Astrocyte of the cerebellum (primary cell): ENCODE measurements at places on chromosomes 5 and 9.
A peak's percentile ranks its signal among the peaks of the same experiment; 100 is the strongest.

DNA sequence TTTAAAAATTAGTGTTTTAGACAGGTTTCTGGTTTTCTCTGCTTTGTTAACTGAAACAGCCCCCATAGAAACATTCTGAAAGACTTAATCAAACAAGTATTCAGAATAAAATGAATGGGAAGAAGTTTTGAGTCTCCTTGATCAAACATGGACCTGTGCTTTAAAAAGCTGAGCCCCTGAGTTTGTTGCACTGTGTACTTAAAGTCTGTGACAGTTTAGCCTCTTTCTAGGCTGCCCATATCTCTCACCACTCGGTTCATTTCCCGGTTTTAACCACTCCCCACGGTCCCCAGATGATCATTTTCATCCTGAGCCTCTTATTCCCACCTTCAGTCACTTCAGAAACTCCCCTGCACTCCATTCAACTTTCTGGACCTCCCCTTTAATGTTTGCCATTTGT, 215.9 kb upstream of the DMRT1 start:
- no peak for DNase-seq

- DNase-seq, result no peak
These were observed 19.7 kb downstream of the HRH2 start for GRCh38 chr5:175677571-175677970.

GRCh38 chr9:12415361-12415760, 277.8 kb upstream of the TYRP1 start:
- DNase-seq, result no peak

- no peak for DNase-seq
These were observed 6.2 kb downstream of the ZBED3 start for GRCh38 chr5:77080905-77081304.

DNA sequence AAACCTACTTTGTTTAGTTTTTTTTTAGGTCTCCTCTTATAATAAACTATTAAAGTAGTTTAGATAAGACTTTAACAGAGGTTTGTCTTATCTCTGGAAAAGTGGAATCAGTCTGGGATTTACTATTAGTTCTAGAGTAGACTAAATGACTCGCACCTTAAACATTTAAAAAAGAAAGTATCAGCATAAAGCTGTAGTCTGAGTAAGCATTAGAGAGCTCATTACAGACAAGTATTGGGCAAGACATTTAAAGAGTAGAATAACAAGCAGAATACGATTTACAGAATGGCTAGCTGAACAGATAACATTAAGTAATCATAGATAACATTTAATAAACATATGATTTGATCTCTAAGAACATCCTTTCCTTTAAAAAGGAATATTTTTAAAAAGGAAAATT, 226.0 kb upstream of the DMAC1 start:
- peak; percentile 8 for DNase-seq
